Hematopoietic multipotent progenitor cell treated with erythropoietin and hydrocortisone succinate and interleukin-3 and kit ligand, for 4 days (in vitro differentiated cells): ENCODE measurements at places on chromosomes 1 and 21.

DNA sequence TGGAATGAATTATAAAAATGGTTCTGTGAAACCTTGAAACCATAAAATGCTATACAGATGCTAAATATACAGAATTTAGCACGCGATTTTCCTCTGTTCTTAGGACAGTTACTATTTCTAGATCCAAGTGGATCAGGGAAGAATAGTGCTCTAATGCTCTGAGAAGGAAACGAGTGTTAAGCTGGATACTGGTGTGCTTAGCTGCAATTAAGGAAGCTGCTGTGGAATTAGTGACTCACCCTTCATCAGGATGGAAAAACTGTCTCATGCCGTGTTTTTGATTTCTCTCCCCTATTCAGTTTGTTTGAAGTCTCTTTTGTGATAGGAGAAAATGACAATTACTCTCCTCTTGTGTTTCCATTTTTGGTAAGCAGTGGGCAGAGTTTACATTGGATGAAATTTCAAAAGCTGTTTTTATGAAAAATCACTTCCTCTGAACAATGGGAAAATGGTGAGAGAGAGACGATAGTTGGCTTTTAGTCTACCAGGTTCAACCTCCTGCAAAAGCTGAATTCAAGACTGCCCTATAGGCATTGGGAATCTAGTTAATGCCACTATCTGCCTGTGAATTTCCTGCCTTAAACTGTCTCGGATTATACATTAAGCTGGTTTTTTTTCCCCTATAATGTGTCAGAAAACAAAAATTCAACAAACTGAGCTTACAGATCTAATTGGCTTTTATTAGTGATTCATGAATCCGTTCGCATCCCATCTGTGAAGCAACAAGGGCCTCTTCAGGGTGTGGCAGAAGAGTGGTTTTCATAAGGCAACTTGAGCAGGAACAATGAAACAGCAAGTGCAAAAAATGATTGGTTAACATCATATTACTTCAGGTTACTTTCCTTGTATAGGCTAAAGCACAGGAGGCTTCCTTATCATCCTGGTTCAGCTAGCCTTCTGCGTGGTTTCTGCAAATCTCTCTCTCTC lies 179.8 kb downstream of the ST6GALNAC3 start:
- DNase-seq: peak; percentile 56

DNA sequence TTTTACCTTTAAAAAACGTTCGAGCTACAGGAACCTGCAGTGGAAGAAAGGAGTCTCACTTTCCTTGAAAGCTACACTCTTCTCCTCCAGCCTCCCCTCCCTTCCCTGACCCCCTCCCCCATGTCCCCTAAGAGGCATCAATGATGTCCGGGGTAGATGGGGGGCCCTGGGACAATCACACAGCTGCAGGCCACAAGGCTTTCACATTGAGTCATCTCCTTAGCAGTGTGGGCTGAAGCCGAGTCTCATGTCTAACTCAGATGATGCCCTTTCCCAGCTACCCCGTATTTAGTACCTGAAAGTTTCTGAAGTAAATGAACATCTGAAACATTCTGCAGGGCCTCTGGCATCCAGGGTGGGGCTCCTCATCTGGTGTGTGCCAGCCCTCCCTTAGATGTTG lies 6.3 kb upstream of the GPR25 start:
- DNase-seq: no peak

- DNase-seq: peak; percentile 68
Measured at GRCh38 chr1:205438213-205439158, 16.6 kb upstream of the LEMD1 start.

DNA sequence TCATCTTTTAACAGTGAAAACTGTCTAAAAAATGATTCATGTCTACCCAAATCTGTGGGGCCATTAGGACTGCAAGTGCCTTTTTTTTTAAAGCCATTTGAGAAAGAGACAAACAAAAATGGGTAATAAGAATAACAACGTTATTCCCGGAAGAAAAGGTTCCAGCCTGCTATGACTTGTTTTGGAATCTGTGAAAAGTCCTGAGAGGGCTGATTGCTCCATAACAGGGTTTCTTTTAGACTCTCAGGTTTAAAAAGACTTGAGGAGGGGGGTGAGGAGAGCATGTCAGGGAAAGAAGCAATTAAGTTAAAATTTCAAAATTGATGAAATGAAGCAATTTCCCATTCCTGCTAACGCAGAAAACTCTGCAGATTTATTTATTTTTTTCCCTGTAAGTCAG lies 56.4 kb downstream of the CACHD1 start:
- DNase-seq: no peak

- peak; percentile 92 for DNase-seq
Measured at GRCh38 chr1:151196292-151196800, 2.0 kb upstream of the PIP5K1A start.

DNA sequence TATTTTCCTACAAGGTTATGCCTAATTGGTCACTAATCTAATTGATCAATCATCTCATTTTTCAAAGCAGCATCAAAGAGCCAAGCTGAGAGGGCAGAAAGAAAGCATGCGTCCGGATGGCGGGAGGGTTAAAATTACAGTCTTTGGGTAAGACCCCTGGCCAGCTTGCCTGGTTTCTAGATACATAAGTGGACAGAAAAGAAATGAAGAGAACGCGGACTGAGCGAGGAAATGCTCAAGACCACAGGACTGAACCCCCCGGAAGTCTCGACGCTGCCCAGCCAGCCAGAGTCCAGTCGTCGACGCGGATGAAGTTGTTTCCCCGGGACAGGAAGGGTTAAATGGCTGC lies 297.2 kb downstream of the OMA1 start:
- DNase-seq: no peak

DNA sequence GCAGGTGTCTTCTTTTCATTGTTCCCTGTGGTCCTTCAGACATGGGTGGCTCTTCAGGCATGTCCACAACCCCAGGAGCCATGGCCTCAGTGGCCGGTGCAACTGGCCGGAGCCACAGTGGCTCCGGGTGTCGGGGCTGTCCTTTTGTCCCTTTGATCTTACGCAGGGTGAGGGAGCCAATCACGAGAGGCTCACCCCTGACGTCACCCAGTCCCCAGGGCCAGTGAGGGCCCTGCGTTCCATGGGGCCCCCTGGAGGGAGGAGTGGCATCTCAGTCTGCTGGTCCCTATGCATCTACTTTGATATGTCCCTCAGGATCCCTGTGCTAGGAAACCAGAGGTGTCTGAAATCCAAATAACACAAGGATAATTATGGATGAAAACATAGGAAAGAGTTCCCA lies 29.3 kb downstream of the ZSCAN20 start:
- DNase-seq: no peak

DNA sequence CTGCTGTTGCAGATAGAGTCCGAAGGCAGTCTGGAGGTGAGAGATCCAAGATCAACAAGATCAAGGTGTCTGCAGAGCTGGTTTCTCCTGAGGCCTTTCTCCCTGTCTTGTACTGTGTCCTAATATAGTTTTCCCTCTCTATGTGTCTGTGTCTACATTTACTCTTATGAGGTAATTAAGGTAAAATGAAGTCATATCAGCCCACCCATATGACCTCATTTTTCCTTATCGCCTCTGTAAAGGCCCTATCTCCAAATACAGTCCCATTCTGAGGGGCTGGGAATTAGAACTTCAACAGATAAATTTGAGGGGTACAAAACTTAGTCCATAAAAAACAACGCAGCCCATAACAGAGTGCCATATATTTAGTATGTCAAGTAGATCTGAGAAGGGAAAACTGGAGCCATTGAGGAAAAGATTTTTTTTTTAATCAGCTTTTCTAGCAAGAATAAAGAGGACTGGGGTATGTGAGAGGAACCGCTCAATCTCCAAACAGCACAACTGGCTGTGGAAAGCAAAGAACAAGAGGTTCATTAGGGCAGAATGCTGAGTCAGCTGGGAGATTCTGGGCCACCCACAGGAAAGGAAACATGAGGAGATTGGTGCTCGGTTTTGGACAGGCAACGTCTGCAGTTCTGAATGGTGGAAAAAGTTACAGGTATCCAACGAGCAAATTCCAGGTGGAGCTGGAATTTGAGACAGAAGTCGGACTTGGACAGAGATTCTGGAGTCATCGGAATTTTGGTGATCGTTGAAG lies 65.7 kb downstream of the MAP3K21 start:
- no peak for DNase-seq

GRCh38 chr1:59066236-59066635 lies 230.7 kb upstream of the FGGY start:
- DNase-seq: no peak

GRCh38 chr1:184487531-184488193 lies 100.8 kb downstream of the C1orf21 start:
- DNase-seq: no peak

GRCh38 chr1:98057236-98057910 lies 136.5 kb upstream of the DPYD start:
- no peak for DNase-seq

GRCh38 chr1:226990133-226990716 lies 50.1 kb downstream of the COQ8A start:
- DNase-seq: peak; percentile 94

GRCh38 chr1:2890221-2890850 lies 88.8 kb upstream of the TTC34 start:
- DNase-seq: no peak

DNA sequence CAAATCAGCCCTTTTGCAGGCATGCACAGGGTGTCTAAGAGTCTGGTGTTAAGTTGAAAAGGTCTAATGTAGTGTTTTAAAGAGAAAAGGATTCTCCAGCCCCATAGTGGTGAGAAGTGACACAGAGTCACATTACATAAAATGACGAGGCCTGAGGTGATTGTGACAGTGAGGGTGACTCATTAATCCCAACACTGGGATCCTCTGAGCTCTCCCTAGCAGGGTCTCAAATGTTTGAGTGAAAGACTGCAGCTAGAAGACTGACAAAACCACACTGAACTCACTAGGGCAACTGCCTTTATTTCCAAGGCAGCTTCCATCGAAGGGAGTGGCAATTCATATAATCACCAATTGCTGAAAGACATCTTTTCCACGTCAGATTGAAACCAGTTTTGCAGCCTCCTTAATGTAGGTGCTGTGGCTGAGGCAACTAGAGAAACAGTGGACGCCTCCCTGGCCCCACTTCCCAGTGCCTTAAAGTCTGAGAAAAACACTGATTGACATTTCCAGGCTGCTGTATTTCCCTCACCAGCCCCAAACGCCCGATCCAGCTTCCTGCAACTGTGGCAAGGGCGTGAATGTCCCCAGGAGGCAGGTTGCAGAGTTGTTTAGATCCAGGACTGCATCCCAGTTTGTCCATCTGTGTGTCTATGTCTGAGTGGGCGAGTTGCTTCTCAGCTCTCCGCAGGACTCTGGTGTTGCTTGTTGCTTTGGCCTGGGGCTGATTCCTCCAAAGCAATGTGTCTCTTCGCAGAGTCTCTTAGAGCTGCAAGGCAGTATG lies 81.4 kb downstream of the RUNX1 start:
- DNase-seq: peak; percentile 27

GRCh38 chr1:205837382-205837970 lies 12.5 kb downstream of the PM20D1 start:
- DNase-seq: no peak

DNA sequence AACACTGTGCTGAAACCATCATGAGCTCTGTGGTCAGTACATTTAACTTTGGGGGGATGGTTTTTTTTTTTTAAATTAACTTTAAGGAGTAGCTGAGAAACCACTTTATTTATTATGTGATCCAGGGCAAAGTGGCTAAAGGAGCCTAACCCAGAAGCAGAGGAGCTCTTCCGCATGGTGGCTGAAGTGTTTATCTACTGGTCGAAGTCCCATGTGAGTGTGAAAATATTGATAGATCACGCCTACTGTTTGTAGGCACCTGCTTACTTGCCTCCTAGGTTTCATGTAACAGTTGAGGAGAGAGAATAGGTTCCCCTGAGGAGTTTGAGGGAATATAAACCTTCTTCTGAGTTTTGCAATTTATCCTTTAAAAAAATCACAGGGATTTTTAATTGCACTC lies 181.4 kb downstream of the ZP4 start:
- no peak for DNase-seq

- DNase-seq: no peak
Measured at GRCh38 chr1:100354971-100355394, 2.7 kb downstream of the CDC14A start.

DNA sequence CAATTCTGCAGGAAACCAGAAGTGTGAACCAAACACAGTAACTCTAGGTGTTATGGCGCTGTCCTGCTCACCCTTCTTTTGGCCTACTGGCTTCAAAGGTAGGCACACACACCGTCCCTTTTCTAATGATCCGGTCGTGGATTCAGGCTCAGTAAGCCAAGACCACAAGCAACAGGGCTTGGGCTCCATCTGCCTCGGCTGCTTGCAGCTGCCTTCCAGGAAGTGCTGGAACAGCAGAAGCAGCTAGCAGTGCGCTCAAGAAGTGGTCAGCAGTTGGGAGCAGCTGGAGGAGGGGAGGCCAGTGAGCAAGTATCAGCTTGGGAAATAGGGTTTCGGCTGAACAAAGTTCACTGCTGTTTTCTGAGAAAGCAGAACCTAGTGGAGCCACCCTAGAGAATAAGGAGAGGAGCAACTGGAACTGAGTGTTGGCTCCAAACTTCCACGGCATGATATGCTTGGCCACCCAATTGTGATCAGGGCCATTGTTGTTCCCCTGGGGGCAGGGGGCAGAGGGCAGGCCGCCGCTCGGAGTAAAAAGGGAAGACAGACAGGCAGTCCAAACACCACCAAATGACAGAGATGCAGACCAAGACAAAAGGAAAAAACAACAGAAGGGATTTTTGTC lies 173.4 kb downstream of the TOMM20 start:
- DNase-seq: peak; percentile 81

GRCh38 chr1:85240174-85240601 lies 19.3 kb downstream of the C1orf52 start:
- DNase-seq: peak; percentile 65

DNA sequence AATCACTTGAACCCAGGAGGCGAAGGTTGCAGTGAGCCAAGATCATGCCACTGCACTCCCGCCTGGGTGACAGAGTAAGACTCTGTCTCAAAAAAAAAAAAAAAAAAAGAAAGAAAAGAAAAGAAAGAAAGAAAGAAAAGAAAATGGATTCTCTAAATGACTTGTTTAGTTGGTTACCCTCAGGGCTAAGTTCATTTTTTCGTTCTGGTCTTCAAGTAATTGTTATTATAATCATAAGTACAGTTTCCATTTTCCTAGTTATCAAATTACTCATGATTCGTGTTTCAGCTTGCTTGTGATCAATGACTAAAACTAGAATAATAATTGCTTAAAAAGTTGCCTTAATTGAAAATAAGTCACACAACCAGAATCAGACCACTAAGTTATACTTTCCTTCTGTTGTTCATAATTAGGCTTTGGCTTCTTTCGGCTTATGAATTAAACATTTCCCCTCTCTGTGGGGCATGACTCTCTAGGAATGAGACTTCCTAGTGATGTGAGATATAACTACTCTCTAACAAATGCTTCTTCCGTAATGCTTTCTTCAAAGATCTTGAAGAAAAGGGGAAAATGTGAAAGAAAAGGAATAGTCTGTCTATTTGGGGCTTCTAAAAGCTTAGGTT lies 9.6 kb upstream of the RLF start:
- no peak for DNase-seq

GRCh38 chr1:151401125-151401788 lies 1.9 kb downstream of the PSMB4 start:
- DNase-seq: no peak

DNA sequence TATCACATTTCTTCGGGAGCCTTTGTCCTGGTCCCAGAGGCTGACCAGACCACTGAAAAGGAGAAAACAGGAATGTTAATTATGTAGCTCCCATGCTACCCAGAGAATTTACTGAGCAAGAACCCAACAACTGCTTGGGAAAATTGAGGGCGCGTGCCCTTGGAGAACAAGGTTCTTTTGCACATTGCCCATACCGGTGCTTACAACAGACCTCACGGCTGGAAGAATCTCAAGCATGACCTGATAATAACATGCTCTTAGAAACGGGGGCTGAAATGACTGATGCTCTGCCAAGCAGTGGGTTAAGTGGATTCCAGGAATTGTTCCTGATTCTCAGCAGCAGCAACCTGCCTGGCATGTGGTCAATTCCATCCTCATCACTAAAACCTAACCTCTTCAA lies 49.3 kb upstream of the AJAP1 start:
- DNase-seq: no peak
